ENCODE measurements at places on chromosomes 11 and 22. TPM values are rescaled to one million over a fixed set of nuclear protein-coding genes. Genes with fewer than 3 reads are reported as not detected.

- H3K36me3 ChIP-seq: no peaks in the 10 kb centered on the region
- H3K4me3 ChIP-seq: no peak overlapping the region
These were observed 69.9 kb downstream of the HORMAD2 start for GRCh38 chr22:30150212-30150611.

DNA sequence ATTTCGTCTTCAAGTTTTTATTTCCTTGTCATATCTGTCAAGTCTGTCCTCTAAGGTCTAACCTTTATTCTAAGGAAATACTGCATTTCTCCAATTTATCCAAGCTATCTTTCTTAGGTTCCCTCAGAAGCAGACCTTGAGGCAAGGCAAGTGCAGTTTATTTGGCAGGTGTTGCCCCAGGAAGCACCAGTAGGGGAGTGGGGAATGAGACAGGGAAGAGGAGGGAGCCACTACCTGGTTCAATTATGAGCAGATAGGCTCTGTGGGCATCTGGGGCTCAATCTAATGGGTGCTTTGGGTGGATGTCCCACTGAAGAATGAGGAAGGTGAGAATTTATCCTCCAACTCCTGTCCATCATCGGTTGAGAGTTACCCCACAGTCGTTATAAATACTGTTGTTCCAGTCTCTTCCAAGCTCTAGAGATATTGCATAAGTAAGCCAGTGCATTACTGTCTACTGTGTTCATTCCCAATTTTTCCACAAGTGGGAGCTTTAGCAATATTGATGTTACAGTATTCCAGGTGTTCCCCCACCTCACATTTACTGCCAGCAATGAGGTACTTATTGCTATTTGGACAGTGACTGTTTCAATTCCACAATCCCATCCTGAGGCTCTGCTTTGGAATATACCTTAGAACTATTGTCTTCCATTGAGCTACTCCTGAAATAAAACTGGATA lies 154.9 kb upstream of the CEP126 start:
- no peak overlapping the region for H3K4me3 ChIP-seq
- H3K27ac ChIP-seq: no peak overlapping the region
- no peaks in the 10 kb centered on the region for H3K27me3 ChIP-seq
- DNase-seq: no peak
- H3K4me1 ChIP-seq: no peaks in the 10 kb centered on the region

The C22orf15 gene
- 0.38 TPM for total RNA-seq

The NELL1 gene
- not detected for total RNA-seq

The LMO1 gene
- 0.46 TPM for total RNA-seq

Measured in astrocyte (in vitro differentiated cells and primary cell).